ENCODE measurements at places on chromosomes 16 and 17.

GRCh38 chr17:57724026-57724728 is 20.9 kb downstream of the CCDC182 start:
- no peak overlapping the region for H3K27ac ChIP-seq
- H3K4me1 ChIP-seq = no peaks in the 10 kb centered on the region
- no peak for DNase-seq
- H3K36me3 ChIP-seq = no peaks in the 10 kb centered on the region
- H3K4me3 ChIP-seq = no peak overlapping the region

- H3K4me1 ChIP-seq = no peaks in the 10 kb centered on the region
- DNase-seq = no peak
- H3K27ac ChIP-seq = no peak overlapping the region
- no peaks in the 10 kb centered on the region for H3K27me3 ChIP-seq
- H3K36me3 ChIP-seq = no peaks in the 10 kb centered on the region
These were observed 37.5 kb upstream of the CCR7 start for GRCh38 chr17:40602445-40603443.

DNA sequence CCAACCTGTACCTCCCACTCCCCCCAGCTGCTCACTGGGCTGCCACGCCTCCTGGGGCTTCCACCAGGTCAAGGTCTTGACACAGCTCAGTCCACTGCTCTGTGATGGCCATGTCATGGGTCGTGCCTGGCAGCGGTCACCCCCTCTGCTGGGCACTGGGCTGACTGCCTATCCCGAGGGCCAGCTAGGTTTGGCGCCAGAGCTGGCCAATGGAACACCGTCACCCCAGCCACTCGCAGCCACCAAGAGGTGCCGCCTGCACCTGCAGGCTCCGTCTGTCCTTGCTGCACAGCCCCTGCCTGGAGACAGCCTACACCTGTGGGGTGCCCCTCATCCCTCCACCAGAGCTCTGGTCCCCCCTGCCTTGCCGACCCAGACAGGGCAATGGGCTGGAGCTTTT is 4.5 kb upstream of the RAB40C start:
- no peaks in the 10 kb centered on the region for H3K36me3 ChIP-seq
- H3K27ac ChIP-seq = no peak overlapping the region
- H3K4me3 ChIP-seq = no peak overlapping the region
- peaks cover 15% of the 10 kb centered on the region for H3K4me1 ChIP-seq
- no peaks in the 10 kb centered on the region for H3K27me3 ChIP-seq

DNA sequence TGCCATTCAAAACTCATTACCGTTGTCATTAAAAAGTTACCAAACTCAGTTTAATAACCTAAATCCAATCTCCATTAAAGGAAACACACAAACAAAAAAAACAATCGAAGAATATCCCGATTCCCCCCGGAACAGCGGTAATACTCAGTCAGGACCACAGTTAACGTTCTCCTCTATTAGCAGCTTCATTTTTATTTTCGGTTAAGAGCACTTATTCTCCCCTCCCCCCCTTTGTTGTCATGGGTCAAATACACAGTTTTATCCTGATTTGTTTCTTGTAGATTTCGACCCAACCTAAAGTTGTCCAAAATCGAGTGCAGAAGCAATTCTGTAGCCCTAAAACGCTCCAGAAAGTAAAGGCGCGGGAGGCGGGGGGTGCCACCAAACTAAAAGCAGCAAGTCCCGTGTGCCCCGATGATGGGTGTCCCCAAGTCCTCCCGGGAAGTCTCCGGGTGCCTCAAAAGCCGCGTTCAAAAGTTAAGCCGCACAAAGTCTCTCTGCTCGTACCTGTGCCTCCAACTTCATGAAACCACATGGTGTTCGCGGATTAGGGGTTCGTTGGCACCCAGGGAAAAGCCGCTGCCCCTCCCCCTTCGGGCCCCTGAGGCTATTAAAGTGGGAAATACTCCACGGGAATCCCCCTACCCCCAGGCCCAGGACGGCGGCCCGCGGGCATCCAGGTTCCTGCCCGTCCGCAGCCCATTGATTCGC is 996 bp downstream of the SUMO2 start:
- no peaks in the 10 kb centered on the region for H3K4me1 ChIP-seq
- DNase-seq = no peak
- H3K36me3 ChIP-seq = no peaks in the 10 kb centered on the region
- peak overlapping the region; percentile 100 for H3K27ac ChIP-seq
- H3K4me3 ChIP-seq = peak overlapping the region; percentile 83

- H3K4me1 ChIP-seq = no peaks in the 10 kb centered on the region
- no peak overlapping the region for H3K4me3 ChIP-seq
- DNase-seq = peak; percentile 65
- H3K27ac ChIP-seq = peak overlapping the region; percentile 78
- no peaks in the 10 kb centered on the region for H3K27me3 ChIP-seq
These were observed 138.7 kb downstream of the GAS7 start for GRCh38 chr17:10059684-10060211.

- no peaks in the 10 kb centered on the region for H3K27me3 ChIP-seq
- peaks cover 3% of the 10 kb centered on the region for H3K4me1 ChIP-seq
- H3K4me3 ChIP-seq = peak within 1 kb of the TSS; percentile 90
- peak; percentile 98 for DNase-seq
These were observed at the start of gene TUFM for GRCh38 chr16:28846080-28846932. Gene TUFM, minus strand, starts transcription at chr16:28846348. Its CDS starts 79 bp downstream, at chr16:28846269.

DNA sequence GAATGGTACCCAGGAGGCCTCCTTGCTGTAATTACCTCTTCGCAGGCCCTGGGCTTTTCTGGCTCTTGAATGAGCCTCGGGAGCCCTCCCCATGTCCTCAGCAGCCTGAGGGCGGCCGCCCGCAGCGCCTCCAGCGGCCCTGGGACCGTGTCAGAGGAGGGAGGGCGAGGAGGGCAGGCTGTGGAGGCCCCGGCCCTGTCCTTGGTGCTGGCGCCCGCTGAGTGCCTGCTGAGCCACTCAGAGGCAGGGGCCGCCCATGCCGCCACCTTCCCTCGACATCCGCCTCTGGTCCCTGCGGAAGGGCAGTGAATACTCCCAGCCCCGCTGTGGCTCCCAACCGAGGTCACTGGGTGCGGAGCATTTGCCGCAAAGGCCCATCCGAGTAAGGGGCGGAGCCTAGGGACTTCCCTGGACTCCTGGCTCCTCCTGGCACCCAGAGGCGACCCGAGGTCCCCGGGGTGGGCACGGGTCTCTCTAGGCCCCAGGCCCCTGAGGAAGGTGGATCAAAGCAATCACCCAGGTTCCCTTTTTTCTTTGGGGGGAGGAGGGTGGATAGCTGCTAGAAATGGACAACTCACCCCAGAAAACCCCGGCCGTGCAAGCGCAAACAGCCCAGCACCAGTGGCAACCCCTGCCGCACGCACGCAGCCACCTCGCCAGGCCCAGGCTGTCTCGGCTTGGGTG is 2.8 kb downstream of the RBFOX3 start:
- H3K36me3 ChIP-seq = no peaks in the 10 kb centered on the region
- DNase-seq = peak; percentile 22
- H3K27me3 ChIP-seq = no peaks in the 10 kb centered on the region
- H3K4me3 ChIP-seq = peak overlapping the region; percentile 28
- H3K4me1 ChIP-seq = no peaks in the 10 kb centered on the region
- H3K27ac ChIP-seq = no peak overlapping the region

GRCh38 chr16:74729783-74730683 is 29.4 kb upstream of the MLKL start:
- H3K4me3 ChIP-seq = no peak overlapping the region
- H3K4me1 ChIP-seq = no peaks in the 10 kb centered on the region
- H3K27me3 ChIP-seq = no peaks in the 10 kb centered on the region
- H3K27ac ChIP-seq = no peak overlapping the region
- no peaks in the 10 kb centered on the region for H3K36me3 ChIP-seq
- DNase-seq = no peak

GRCh38 chr17:48551596-48552465 is 6.9 kb upstream of the HOXB2 start:
- H3K36me3 ChIP-seq = no peaks in the 10 kb centered on the region
- no peaks in the 10 kb centered on the region for H3K27me3 ChIP-seq
- H3K4me1 ChIP-seq = peaks cover 6% of the 10 kb centered on the region
- DNase-seq = no peak

GRCh38 chr17:76161619-76162266 is 20.7 kb upstream of the FOXJ1 start:
- H3K27ac ChIP-seq = no peak overlapping the region
- DNase-seq = no peak
- no peaks in the 10 kb centered on the region for H3K36me3 ChIP-seq
- H3K4me1 ChIP-seq = no peaks in the 10 kb centered on the region

- peak; percentile 74 for DNase-seq
- no peaks in the 10 kb centered on the region for H3K27me3 ChIP-seq
- no peaks in the 10 kb centered on the region for H3K4me1 ChIP-seq
- peak overlapping the region; percentile 1 for H3K4me3 ChIP-seq
- H3K27ac ChIP-seq = peak overlapping the region; percentile 58
- H3K36me3 ChIP-seq = no peaks in the 10 kb centered on the region
These were observed 92.8 kb downstream of the IRX3 start for GRCh38 chr16:54193665-54194333.

- no peaks in the 10 kb centered on the region for H3K36me3 ChIP-seq
- peaks cover 13% of the 10 kb centered on the region for H3K4me1 ChIP-seq
- DNase-seq = no peak
- H3K4me3 ChIP-seq = no peak overlapping the region
- no peak overlapping the region for H3K27ac ChIP-seq
These were observed 58.8 kb downstream of the ADCY9 start for GRCh38 chr16:4057439-4057877.

DNA sequence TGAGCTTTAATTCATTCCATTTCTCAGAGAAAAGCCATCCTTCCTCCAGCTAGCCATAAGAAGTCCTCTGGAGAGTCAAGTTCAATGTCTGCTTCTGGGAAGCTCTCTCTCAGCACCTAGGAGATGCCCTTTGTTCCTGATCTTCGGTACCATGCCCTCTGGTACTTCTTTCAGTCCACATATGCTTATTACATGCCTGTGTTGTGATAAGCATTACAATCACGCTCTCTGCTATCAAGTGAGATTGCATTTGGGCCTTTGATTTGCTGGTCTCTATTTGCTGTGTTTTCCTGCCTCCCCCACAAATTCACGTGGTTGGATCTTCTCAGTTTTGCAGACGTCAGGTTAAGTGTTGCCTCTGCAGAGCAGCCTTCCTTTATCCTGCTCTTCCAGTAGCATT is 178.1 kb downstream of the TOX3 start:
- DNase-seq = no peak
- H3K36me3 ChIP-seq = no peaks in the 10 kb centered on the region
- no peak overlapping the region for H3K27ac ChIP-seq
- no peaks in the 10 kb centered on the region for H3K4me1 ChIP-seq
- H3K4me3 ChIP-seq = no peak overlapping the region

DNA sequence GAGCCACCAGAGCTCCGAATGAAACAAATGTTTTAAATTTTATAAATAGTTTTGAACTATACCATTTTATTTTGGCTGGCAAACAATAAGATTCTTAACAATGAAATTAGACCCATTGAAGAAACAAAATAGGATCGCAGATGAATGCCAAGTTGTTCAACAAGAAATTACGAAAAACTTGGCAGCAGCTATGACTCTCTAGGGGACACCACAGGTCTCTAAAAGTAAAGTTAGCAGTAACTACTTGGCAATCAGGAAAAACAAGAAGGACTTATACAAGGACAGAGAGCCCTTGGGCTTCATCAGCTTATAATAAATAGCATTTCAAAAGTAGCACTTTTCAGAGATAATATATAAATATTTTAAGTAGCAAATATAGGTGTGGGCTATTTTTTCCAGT is 603.8 kb upstream of the PSMD7 start:
- H3K27me3 ChIP-seq = no peaks in the 10 kb centered on the region
- H3K4me3 ChIP-seq = no peak overlapping the region
- H3K36me3 ChIP-seq = no peaks in the 10 kb centered on the region
- DNase-seq = no peak
- no peak overlapping the region for H3K27ac ChIP-seq

Measured in uterus (tissue), 4 donors.